ENCODE measurements at places on chromosomes 7 and 10. TPM values are rescaled to one million over a fixed set of nuclear protein-coding genes. Genes with fewer than 3 reads are reported as not detected.

DNA sequence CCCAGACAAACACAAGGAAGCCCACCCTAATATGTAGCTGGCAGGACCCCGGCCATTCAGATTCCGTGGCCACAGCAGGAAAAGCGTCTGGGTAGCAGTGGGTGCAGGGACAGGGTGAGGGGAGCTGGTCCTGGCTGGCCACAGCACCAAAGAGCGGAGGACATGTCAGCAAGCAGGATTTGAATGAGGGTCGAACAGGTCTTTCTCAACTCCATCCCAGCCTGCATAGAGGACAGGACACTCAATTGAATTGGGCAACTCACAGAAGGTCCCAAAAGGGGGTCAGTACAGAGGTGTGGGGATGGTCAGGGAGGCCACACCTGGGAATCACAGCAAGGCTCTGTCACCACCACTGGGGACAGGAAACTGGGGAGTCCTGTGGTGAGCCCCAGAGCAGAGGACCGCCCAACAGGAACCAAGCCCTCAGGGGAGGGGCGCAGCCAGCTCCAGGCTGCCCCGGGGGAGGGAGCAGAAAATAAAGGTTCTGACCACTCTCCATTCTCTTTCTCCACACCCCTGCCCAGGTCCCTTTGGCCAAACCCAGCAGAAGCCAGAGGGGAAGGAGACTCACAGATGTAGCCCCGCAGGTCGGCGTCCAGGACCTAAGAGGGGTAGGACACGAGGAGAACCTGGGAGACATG is 108.7 kb upstream of the PPP2R2D start:
- no peak for DNase-seq

Gene TAF5
- polyA plus RNA-seq: 5.6 TPM

DNA sequence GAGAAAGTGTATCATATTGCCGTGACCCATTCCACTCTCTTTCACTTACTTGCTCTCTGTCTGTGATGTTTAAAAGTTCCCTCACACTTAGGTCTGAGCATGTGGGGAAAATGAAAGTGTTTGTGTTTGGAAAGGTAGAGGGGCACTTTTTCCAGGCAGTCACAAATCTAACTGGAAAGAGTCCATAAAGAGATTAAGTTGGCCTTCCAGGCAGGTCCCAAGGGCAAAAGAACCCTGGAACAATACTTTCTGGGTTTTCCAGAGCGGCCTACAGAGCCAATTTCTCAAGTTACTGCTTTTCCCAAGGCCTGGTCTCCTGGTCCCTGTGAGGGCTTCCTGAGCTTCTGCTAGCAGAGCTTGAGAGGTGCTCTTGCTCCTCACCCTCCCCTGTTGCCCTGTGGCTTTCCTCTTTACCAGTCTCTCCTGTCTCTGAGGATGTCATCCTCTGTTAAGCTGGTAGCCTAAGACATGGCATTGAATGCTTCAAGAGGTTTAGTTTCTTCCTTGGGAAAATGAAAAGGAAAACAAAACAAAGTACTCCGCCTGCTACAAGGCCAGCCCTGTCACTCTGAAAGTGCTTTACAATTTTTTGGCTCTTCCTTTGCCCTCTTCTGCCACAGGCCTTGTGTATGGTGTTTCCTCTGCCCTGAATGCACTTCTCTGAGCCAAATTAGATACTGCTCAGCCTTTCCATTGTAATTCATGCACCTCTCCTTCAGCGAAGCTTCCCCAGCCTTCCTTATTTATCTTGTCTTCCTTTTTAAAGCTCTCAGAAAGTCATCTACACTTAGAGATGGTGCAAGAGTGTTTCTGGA is 20.1 kb downstream of the TES start:
- no peak for DNase-seq

Gene SH3PXD2A
- 77.6 TPM for polyA plus RNA-seq

DNA sequence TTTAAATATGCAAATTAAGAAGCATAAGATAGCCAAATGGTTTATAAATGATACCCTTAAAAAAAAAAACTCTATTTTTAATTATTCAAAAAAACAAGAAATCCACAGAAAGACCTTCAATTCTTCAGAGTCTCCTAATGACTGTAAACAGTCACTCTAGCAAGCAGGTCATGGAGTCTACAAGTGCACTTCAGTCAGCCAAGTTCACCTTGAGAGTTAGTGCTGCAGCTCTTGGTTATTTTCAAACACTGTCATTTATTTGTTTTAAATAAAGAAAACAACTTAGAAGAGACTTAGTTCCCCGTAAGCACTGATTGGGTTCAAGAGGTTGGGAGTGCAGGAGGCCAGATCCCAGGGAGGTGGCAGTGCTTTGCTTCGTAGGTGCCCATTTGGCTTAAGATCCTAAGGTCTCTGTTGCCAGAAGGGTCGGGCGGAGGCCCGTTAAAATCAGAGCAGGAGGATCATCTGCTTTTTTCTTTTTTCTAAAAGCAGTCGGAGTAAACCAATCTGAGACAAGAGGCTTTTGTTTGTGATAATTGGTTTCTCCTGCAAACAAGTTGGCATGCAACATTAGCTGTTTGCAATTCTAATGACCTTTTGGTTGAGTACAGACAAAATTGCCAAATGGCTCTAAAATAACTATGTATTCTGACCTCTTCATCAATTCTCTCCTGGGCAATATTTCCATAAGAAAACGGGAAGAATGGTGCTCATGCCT is 86.4 kb upstream of the ELMO1 start:
- DNase-seq: no peak

DNA sequence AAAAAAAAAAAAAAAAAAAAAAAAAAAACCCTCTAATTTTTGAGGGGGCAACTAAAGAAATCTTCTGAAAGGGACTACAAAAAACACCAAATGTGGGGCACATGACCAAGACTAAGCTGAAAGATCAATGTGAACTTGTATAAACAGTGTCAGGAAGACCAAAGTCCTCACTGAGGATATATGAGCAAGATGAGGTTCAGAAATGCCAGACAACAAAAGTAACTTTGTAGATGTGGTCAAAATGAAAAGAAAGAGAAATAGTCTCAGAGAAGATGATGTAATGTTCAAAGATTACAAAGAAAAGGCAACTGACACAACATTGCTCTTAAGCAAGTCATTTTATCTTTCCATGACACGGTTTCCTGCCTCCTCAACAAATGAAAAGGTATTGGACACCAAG is 48.7 kb upstream of the PTPRZ1 start:
- no peak for DNase-seq

- DNase-seq: no peak
Observed at GRCh38 chr7:1864161-1864940, 194.3 kb downstream of the ELFN1 start.
